ENCODE measurements at places on chromosomes 12 and 14. TPM values are rescaled to one million over a fixed set of nuclear protein-coding genes. Genes with fewer than 3 reads are reported as not detected.
A peak's percentile ranks its signal among the peaks of the same experiment; 100 is the strongest.

DNA sequence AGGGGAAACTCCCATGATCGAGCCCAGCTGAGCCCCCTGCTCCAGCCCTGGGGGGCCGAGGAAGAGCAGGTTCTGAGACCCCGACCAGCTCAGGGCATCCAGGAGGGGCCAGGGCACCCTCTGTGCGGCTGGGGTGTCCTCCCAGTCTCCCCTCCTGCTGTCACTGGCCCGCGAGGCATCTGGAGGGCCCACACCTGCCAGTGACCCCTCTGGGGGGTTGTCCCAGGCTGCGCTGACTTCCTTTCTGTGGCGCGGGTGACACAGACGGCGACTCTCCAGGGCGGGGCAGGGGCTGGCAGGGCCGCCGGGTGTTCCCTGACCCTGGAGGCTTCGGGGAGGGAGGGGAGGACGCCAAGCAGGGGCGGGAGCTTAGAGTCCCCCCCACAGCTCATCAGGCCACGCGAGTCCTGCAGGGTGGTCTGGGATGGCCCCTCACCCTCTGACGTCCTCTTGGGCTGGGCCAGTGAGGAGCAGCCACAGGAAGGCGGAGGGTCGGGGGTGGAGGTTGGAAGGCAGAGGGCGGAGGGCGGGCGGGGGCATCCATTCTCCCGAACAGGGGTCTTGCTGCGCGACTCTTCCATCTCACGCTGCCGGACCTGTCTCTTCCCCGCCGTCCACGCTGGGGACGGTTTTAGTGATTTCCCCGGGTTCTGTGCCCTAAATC, 38.6 kb upstream of the FBRSL1 start:
- H3K27me3 ChIP-seq: no peaks in the 10 kb centered on the region
- no peaks in the 10 kb centered on the region for H3K36me3 ChIP-seq
- no peaks in the 10 kb centered on the region for H3K4me1 ChIP-seq
- H3K27ac ChIP-seq: no peak overlapping the region
- H3K4me3 ChIP-seq: no peak overlapping the region
- DNase-seq: no peak

GRCh38 chr14:40760704-40761103, 846.0 kb upstream of the LRFN5 start:
- H3K4me3 ChIP-seq: no peak overlapping the region
- no peaks in the 10 kb centered on the region for H3K36me3 ChIP-seq
- H3K27me3 ChIP-seq: no peaks in the 10 kb centered on the region
- no peaks in the 10 kb centered on the region for H3K4me1 ChIP-seq

GRCh38 chr14:95431199-95432143, 85.0 kb downstream of the SYNE3 start:
- no peaks in the 10 kb centered on the region for H3K27me3 ChIP-seq
- H3K4me1 ChIP-seq: no peaks in the 10 kb centered on the region
- DNase-seq: no peak
- no peak overlapping the region for H3K4me3 ChIP-seq
- no peak overlapping the region for H3K27ac ChIP-seq

GRCh38 chr12:52809166-52809565, 4.8 kb downstream of the KRT4 start:
- H3K27me3 ChIP-seq: no peaks in the 10 kb centered on the region
- no peak for DNase-seq
- H3K4me1 ChIP-seq: no peaks in the 10 kb centered on the region
- no peaks in the 10 kb centered on the region for H3K36me3 ChIP-seq

DNA sequence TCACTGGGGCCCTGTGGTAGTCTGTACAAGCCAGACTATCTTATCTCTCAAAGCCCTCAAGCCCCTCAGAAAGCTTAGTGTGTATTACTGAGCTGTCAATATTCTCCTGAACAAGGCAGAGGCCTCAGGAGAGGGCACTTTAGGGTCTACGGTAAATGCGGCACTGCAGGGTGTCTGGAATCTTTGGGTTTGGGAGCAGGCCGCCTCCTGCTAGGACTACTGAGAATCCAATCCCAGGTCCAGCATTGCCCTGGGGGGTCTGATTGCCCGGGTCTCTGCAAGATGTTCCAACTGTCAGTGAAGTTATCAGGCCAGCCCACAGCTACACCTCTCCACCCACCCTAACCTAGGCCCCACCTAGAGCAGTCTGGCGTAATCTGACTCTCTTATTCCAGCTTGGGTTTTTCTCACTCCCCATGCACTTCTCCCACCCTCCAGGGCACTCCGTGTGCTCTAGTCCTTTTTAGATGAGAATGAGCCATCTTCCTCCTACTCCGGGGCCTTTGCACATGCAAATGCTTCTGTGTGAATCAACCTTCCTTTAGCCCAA, 4.3 kb upstream of the ZFP36L1 start:
- no peaks in the 10 kb centered on the region for H3K27me3 ChIP-seq
- peaks cover 10% of the 10 kb centered on the region for H3K4me1 ChIP-seq
- no peak for DNase-seq
- H3K27ac ChIP-seq: peak overlapping the region; percentile 100
- H3K4me3 ChIP-seq: no peak overlapping the region

GRCh38 chr12:53806721-53807120, 54.9 kb upstream of the CISTR start:
- no peaks in the 10 kb centered on the region for H3K36me3 ChIP-seq
- no peak for DNase-seq
- no peaks in the 10 kb centered on the region for H3K4me1 ChIP-seq
- no peak overlapping the region for H3K27ac ChIP-seq
- H3K27me3 ChIP-seq: no peaks in the 10 kb centered on the region
- no peak overlapping the region for H3K4me3 ChIP-seq

- no peak overlapping the region for H3K4me3 ChIP-seq
- no peak overlapping the region for H3K27ac ChIP-seq
- no peaks in the 10 kb centered on the region for H3K36me3 ChIP-seq
- H3K4me1 ChIP-seq: no peaks in the 10 kb centered on the region
- no peaks in the 10 kb centered on the region for H3K27me3 ChIP-seq
These were observed 99.7 kb downstream of the ZFP36L1 start for GRCh38 chr14:68692916-68693771.

DNA sequence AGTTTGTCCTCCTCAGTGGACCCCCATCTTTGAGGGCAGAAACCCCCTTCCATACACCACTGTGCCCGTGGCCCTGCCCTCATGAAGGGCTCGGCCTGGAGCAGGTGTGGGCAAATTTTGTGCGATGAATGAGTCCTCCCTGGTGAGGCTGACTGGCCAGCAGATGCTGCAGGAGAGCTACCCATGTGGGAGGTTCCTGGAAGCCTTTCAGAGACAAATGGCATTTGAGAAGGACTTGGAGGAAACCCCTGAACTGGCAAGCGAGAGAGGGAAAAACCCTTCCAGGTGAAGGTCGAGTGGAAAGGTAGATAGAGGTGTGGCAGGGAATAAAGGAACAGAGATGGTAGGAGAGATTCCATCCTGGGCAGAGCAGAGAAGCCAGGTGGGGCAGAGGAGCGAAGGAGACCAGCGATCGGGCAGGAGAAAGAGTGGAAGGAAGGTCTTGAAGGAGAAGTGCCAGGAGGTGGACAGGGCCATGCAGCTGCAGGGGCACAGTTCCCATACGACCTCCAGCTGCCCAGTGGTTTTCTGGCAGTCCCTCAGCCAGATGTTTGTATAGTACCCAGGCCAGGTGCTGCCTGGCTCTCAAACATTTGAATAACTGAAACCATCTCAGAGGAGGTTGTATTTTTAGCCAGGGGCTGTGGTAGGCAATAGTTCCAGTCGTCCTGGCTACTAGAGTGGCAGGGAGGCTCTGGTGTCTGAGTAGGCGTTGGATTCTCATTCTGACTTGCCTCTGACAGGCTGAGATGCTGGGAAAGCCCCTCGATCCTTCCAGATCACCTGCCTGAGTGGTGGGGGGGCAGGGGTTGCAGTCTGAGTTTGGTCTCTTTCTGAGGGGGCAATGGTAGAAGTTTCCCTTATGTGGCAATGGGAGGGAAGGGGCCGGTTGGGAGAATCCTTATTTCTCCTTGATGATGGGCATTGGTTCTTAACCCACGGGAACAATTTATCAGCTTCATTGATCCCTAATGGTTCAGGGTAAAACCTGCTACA, 40.1 kb downstream of the FBXL14 start:
- no peak overlapping the region for H3K4me3 ChIP-seq
- DNase-seq: no peak
- H3K27me3 ChIP-seq: no peaks in the 10 kb centered on the region

DNA sequence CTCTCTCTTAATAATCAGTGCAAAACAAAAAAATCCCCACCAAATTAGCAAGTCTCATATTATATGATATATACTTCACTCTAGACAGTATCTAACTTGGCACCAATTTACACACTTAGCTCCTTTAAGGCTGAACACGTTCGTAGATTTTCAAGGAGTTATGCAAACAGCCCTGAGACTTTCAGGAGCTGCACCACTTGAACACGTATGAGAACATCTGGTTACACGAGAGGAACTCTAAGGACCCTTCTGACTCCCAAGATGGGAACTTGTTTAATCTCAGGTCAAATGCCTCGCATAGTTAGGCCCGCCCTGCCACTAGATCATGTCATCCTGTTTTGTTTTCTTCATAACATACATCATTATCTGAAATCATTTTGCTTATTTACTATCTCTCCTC, 10.0 kb downstream of the SPRING1 start:
- H3K4me1 ChIP-seq: no peaks in the 10 kb centered on the region
- no peaks in the 10 kb centered on the region for H3K27me3 ChIP-seq
- H3K4me3 ChIP-seq: no peak overlapping the region
- H3K27ac ChIP-seq: no peak overlapping the region
- no peaks in the 10 kb centered on the region for H3K36me3 ChIP-seq

GRCh38 chr12:79643821-79644220, 46.9 kb downstream of the PAWR start:
- peaks cover 7% of the 10 kb centered on the region for H3K4me1 ChIP-seq
- no peaks in the 10 kb centered on the region for H3K36me3 ChIP-seq
- no peaks in the 10 kb centered on the region for H3K27me3 ChIP-seq
- no peak overlapping the region for H3K27ac ChIP-seq

DNA sequence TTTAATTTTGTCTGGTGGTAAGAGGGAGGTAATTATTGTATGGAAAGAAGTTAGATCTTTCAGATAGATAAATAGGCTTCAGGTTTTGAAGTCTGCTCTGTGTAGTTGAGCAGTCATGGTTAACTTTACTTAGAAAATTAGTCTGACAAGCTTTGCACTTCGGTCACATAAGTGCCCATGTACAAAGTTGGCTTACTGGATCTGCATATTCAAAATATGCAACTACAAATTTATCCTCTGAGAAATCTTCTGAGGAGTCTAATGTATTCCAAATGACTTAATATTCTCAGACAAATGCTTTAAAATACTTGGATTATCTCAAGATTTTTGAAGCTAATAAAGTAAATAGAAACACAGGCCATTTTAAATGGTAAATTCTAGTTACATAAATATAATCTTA, 61.2 kb downstream of the ETNK1 start:
- H3K27me3 ChIP-seq: no peaks in the 10 kb centered on the region
- peak overlapping the region; percentile 11 for H3K27ac ChIP-seq
- H3K4me1 ChIP-seq: peaks cover 20% of the 10 kb centered on the region
- H3K4me3 ChIP-seq: no peak overlapping the region
- no peak for DNase-seq

DNA sequence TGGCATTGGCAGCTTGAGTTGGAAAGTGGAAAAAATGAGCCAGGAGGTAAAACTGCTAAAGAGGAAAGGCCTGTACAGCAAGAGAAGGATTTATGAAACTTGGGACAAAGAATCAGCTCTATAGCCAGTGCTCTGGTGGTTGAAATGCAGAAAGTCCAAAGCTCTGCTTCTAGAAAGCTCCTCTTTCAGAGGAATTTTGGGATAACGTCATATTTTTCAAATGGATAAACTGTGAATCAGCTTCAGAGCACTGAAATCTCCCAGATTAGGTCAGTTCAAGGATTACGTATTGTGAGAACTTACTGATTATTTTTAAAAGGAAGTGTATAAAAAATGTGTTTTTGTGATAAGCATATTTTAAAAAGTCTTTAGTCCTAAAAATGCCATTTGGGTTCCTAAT, 203.1 kb upstream of the CNOT2 start:
- H3K36me3 ChIP-seq: no peaks in the 10 kb centered on the region
- peaks cover 7% of the 10 kb centered on the region for H3K4me1 ChIP-seq
- peak overlapping the region; percentile 45 for H3K27ac ChIP-seq
- no peak overlapping the region for H3K4me3 ChIP-seq
- no peaks in the 10 kb centered on the region for H3K27me3 ChIP-seq
- DNase-seq: no peak

GRCh38 chr14:67417633-67418032, 5.7 kb upstream of the PLEK2 start:
- no peak overlapping the region for H3K4me3 ChIP-seq
- no peaks in the 10 kb centered on the region for H3K27me3 ChIP-seq
- no peak overlapping the region for H3K27ac ChIP-seq
- no peaks in the 10 kb centered on the region for H3K4me1 ChIP-seq
- no peak for DNase-seq
- H3K36me3 ChIP-seq: no peaks in the 10 kb centered on the region

DNA sequence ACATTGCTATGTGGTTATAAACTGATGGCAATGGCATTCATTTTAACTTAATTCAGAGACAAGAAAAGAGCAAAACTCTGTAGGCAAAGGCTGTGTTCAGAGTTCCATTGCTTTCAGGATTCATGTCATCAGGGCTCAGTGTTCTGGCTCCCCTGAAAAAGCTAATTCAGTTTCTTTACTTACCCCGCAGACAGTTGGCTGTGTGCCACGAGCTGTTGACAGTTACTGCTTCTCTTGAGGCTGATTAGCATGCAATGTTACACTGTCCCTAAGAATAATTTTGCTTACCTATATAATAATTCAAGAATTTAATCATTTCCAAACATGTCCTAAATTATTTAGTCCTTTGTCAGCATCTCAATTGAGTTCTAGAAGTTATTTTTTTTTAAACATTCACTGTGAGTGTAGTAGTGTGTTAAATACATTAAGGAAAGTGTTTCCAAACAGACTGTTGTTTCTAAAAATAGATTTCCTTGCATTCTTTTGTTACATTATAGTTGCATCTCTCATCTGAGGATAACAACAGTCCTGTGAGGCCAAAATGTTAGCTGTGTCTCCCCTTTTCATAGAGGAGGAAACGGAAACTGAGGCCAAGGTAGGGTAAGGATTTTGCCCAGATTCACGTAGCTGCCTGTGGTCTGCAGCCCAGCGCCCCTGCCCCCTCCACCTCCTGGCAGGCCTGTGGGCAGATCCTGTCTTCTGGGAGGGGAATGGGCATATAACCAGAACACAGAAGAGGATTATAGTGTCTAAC, 98.6 kb downstream of the PELI2 start:
- no peak overlapping the region for H3K27ac ChIP-seq
- H3K27me3 ChIP-seq: no peaks in the 10 kb centered on the region
- H3K4me3 ChIP-seq: no peak overlapping the region
- no peaks in the 10 kb centered on the region for H3K36me3 ChIP-seq

GRCh38 chr14:59377991-59378601, 87.1 kb downstream of the GPR135 start:
- H3K27me3 ChIP-seq: no peaks in the 10 kb centered on the region
- H3K27ac ChIP-seq: peak overlapping the region; percentile 61
- H3K4me1 ChIP-seq: no peaks in the 10 kb centered on the region
- H3K36me3 ChIP-seq: no peaks in the 10 kb centered on the region
- H3K4me3 ChIP-seq: no peak overlapping the region

GRCh38 chr12:55720894-55721444, 776 bp downstream of the RDH5 start:
- H3K36me3 ChIP-seq: peaks cover 13% of the 10 kb centered on the region
- DNase-seq: peak; percentile 83
- no peaks in the 10 kb centered on the region for H3K27me3 ChIP-seq
- peak overlapping the region; percentile 86 for H3K27ac ChIP-seq
- H3K4me1 ChIP-seq: peaks cover 71% of the 10 kb centered on the region

The GPR65 gene
- total RNA-seq: 0.32 TPM

The TAS2R10 gene
- not detected for total RNA-seq

The AKAP6 gene
- total RNA-seq: 21.1 TPM

The GPRC5D gene
- total RNA-seq: not detected

The RD3L gene
- not detected for total RNA-seq

All from ascending aorta (tissue), 2 donors.